ENCODE measurements at places on chromosomes 6 and 20.

DNA sequence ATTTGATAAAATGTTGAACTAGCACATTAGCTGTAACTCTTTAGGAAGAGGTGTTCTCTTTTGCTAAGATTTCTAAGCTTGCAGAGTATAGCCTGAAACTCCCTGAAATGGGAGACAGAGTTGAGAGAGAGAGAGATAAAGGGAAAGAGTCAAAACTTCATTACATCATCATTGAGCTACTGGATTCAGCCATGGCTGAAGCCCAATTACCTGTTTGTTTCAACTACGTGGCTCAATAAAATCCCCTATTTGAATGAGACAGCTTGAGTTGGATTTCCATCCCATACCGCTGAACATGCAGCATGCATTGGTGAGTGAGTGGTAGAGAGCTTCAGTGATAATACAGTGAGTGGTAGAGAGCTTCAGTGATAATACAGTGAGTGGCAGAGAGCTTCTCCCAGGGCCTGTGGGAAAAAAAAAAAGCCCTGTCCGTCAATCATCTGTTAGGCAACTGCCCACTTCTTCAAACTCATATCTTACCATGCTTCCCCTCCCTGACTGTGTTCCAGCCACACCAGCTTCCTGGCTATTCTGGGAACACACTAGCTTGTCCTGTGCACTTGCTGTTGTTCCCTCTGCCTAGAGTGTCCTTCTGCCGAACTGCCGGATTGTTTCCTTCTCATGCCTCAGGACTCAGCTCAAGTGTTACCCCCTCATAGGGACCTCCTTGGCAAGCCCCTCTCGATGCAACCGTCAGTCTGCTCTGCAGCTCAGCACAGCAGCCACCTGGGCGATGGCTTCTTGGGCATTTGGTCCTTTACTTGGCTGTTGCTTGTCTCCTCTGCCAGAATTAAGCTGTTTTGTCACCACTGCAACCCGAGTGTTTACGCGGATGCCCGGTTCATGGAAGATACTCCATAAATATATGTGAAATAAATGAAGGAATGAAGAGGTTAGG is 91.3 kb upstream of the EYA2 start:
- no peak for DNase-seq

DNA sequence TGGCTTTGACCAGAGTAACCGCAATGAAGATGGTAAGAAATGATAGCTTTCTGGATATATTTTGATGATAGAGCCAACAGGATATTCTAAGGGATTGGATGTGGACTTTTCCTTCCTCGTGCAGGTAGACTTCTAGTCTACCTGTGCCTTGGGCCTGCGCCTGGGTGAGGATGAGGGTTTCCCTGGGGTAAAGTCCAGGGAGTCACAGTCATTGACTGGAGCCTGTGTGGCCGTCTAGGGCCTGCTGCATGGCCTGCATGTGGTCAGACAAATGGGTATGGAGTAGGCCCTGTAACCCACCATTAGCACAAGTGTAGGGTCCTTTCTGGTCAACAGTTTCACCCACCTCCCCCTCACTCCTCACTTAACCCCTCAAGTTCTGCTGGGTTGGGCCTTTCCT is 12.7 kb upstream of the CHMP4B start:
- DNase-seq: no peak

DNA sequence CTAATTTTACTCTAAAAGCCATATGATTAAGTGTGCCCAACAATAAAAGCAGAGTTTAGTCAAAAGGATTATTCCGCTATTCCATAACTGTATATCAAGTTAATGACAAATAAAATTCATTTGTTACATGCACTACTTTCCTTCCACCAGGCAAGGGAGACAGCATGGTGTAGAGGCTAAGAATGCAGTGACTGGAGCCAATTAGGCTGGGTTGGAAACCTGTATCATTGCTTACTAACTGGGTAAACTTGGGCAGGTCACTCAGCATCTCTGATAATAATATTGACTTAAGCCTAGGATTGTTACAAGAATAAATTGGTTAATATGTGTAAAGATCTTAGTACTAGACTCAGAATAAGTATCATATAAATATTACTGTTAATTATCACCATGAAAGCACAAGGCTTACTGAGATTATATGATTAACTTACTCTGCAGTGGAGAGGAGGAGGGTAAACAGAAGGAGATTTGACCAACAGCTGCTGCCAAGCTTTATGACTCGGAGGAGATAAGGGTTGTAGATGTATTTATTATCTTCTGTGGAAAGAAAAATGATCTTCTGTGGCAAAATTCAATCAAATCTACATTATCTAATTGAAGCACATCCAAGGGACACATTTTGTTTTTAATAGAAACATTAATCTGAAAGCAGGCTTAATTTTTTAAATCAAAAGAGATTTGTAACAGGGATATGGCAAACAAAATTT is 1459.9 kb downstream of the GRIK2 start:
- no peak for DNase-seq

- DNase-seq: no peak
These were observed 51.8 kb upstream of the CCDC167 start for GRCh38 chr6:37551446-37551845.

GRCh38 chr6:87869064-87869905 is 167.3 kb upstream of the AKIRIN2 start:
- DNase-seq: no peak

DNA sequence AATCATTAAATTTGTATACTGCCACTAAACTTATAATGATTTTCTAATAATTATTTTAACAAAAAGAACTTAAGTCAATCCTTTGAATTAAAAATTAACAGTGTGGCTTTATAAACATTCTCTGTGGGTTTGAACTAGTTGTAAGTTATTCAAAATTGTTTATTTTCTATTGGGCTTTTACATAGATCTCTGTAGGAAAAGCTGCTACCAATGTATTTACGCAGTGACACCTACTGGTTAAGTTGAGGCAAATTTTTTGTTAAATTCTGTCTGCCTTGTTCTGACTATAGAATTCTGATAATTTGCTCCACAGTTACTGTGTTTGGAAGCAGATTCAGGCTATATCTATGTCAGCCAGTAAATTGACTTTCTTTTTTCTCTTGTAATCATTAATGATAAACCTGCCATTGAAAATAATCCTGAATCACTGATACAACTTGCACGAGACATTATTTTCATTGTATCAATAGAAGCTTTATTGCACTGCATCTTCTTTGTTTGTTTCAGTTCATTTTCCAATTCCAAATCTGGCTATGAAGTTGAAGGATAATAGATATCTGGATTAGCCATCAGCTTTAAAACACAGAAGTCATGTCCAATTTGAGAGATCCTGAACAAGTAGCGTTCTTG is 66.0 kb upstream of the UTRN start:
- peak; percentile 63 for DNase-seq

GRCh38 chr20:42051921-42052320 is 433.7 kb upstream of the CHD6 start:
- DNase-seq: no peak

- DNase-seq: peak; percentile 42
These were observed 3.3 kb downstream of the ADGRB3 start for GRCh38 chr6:68638230-68638900.

GRCh38 chr20:49165611-49166010 is 22.5 kb downstream of the STAU1 start:
- DNase-seq: no peak

DNA sequence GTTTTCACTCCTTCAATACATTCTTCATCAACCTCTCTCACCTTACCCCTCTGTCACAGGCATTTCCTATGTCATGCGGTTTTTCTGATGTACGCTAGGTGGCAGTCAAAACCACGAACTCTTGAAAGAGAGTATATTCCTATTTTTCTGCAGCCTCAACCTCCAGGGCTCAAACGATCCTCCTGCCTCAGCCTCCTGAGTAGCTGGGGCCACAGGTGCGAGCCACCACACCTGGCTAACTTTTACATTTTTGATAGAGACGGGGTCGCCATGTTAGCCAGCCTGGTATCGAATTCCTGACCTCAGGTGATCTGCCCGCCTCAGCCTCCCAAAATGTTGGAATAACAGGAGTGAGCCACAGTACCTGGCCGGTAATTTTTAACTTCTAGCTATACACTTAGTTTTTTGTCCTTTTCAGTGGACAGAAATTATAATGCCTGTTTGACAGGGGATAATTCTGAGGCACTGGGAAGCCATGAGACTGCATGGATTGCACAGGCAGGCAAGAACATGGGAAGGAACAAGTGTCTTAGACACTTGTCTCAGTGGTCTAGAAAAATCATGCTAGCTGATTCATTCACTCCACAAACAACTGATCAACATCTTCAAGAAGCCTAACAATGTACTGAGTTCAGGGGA is 22.5 kb upstream of the HFE start:
- peak; percentile 81 for DNase-seq

DNA sequence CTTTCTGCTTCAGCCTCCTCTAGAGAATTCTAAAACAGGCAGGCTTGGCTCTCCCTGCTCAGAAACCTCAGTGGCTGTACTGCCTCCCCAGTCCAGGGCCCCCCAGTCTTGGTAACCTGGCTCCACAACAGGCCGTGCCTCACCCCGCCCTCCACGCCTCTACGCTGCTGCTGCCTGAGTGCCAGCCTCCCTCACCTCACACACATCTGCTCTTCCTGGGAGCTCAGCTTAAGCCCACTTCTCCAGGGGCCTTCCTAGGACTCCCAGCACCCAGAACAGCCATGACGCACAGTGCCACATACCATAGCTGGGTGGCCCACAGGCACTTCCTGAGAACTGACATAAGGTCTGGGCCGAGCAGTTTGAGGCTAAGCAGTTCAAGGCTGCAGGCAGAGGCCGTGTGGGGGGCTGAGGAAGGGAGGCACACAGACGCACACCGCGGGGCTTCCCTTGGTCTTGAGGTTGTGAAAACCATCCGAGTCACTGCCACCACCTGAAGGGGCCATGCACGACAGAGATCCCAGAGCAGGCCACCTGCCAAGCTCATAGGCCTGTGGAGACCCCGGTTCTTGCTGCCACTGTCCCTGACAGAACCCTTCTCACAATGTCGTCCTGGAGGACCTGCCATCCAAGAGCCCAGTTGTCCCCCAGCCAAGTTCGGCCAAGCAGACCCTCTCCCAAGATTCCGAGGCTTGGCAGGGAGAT is 42.6 kb downstream of the DSTN start:
- no peak for DNase-seq

DNA sequence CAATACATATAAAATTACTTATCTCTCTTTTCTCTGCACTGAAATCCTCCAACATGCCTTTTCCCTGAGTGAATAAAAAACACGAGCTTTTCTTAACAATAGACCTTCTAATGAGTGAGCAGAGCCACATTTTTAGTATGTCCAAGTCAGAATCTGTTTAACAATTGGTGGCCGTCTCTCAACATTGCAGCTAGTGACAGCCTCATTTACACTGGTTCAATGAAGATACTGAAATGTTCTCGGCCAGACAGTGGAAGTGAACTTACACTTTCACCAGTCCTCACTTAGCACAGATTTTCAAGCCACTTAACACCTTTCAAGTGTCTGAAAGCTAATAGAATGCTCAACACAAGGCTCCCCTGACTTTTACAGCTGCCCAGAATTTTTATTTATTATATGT is 767.1 kb downstream of the KIF16B start:
- no peak for DNase-seq

GRCh38 chr6:71531841-71532240 is 243.2 kb downstream of the OGFRL1 start:
- DNase-seq: no peak

DNA sequence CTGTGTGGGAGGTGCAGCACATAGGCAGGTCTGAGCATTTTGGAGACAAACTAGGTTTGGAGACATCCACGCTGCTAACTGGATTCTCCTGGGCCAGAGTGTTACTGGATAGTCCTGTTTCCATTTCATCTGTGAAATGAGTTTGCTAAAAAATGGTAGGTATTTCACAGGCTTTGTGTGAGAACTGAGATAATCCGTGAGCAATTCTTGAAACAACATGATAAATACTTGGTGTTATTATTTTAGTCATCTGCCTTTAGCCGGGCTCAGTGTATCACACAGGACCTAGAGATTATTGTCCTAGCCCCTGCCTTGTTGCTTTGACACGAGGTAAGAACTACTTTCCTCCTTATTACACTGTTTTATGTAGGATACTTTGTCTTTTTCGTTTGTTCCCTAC is 63.0 kb downstream of the PRR18 start:
- no peak for DNase-seq

DNA sequence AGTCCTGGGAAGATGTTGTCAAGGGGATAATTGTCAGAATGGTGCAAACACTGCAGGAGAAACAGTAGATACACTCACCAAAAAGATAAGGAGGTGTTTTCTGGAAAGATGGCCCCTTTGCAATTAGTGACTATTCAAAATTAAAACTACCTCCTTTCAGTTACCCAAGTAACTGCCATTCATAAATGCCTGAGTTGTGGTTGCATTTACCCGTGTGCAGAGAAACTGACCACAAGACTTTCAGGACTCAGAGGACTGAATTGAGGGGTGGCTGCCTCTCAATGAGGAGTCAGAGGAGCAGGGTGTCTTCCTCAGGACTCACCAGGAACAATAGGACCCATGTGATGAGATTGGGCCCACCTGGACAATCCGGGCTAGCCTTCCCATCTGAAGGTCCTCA is 39.0 kb downstream of the GCM1 start:
- DNase-seq: no peak

- DNase-seq: no peak
These were observed 70.4 kb downstream of the NOL4L start for GRCh38 chr20:32514760-32515159.

- no peak for DNase-seq
These were observed 319.9 kb downstream of the CBLN4 start for GRCh38 chr20:55685425-55685824.

GRCh38 chr6:24504649-24505586 is 10.1 kb downstream of the ALDH5A1 start:
- DNase-seq: no peak

DNA sequence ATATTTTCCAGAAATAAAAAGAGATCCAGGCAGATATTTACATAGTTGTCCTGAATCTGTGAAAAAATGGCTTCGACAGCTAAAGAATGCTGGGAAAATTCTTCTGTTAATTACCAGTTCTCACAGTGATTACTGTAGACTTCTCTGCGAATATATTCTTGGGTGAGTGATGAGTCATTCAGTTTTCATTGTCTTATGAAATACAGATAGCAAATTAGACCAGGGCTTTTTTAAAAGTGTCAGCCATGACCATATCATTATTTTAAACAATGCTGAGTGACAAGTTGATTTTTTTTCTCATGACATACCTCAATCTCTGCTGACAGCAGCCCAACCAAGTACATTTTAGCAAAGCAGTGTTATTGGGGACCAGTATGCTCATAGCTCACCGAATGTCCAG is 32.8 kb downstream of the TSPYL4 start:
- no peak for DNase-seq

DNA sequence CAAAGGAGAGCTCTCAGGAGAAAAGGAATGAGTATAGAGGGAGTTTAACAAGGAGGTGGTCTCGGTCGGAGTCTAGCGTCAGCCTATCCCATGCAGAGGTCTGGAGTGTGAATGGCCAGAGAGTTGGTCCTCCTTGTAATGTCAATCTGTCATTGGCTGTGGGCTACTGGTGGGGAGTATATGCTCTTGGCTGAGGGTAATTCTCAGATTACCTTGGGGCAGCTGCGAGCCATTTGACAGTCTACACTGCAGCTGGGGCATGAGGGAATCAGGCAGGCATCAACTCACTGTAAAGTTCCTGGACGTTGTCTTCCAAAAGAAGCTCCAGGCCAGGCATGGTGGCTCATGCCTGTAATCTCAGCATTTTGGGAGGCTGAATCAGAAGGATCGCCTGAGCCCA is 48.1 kb downstream of the EBF4 start:
- DNase-seq: no peak
